Neural progenitor cell (in vitro differentiated cells): ENCODE measurements at places on chromosomes 1 and 21.

- DNase-seq: peak; percentile 78
These were observed 120.4 kb upstream of the GREM2 start for GRCh38 chr1:240732390-240732789.

DNA sequence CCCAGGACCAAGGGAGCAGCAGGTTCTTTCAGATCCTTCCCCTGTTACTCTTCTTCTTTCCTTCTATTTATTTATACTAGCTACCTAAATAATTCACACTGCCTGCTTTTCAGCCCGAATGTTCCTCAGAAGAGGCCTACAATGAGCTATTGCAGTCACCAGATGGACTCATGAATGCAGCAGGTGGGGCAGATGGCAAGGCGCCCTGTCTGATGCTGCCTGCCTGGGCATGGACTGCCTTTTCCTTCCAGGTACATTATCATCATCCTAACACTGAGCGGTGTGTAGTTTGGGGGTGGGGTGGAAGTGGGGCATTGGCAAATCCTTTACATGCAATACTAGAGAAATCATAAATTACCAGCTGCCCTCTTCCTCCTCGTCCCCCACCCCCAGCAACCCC, 17.6 kb downstream of the ESRRG start:
- no peak for DNase-seq

DNA sequence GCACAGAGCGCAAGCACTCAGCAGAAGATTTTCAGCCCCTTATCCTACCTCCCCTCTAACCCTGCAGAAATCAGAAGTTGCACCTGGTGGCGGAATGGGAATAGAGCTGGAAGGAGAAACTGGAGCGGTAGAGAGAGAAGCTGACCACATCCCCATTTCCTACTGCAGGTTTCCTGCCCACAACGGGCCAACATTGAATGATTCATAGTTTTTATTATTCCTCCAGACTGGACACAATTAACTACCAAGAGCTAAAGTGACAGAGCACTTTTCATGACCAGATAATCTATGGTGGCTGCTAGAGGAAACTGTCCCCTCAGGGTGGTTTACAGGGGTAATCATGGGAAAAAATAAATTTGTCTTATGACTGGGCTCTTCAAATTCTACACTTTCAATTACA, 21.3 kb upstream of the LRRC8D start:
- no peak for DNase-seq

DNA sequence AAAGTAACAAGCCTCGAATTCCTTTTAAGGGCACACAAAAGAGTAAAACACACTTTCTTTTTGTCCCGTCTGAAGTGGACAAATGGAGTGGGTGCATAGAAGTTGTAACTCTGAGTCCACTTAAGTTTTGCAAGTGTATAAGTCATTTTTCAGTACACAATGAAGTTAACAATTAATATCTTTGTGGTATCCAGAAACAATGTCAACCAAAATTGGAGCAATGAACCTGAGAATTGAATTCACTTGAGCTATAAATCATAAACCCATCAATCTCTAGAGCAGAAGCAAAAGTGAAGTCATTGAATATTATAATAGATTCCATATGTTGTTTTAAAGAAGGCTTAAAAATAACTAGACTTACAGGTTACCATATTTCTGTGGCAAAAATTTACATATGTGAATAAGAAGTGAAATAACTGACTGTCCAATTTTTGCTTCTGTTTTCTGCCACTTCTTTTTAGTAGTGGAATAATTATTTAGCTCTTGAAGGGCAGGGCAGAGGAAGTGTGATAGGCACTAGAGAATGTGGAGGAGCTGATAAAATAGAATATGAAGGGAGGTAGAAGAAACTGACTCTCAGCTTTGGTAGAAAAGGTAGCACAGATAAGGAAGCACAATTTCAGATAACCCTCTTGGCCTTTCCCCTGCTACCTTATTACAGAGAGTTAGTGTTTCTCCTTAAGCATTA, 73.9 kb upstream of the RGL1 start:
- DNase-seq: no peak

DNA sequence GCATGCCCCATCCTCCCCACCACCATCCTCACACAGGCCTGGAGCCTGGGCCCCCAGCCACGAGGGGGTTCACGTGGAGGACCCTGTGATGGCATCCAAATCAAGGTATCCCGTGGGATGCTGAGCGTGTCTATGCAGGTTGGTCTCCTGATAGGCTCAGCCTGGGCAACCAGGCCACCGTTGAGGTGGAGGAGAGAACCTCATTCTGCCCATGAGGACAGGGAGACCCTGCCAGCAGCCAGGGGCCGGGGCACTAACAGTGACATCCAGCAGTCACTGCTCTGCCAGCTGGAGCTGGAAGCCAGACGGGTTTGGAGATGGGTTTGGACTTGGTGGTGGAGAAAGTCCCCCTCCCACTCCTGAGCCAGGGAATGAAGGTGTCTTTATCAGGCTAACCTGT, 582.8 kb downstream of the MATN1 start:
- DNase-seq: no peak

- no peak for DNase-seq
These were observed 64.9 kb upstream of the DIRAS3 start for GRCh38 chr1:68115308-68115707.

- no peak for DNase-seq
These were observed 32.8 kb downstream of the EPRS1 start for GRCh38 chr1:220013497-220013896.
